ENCODE measurements at places on chromosomes 4 and X. TPM values are rescaled to one million over a fixed set of nuclear protein-coding genes. Genes with fewer than 3 reads are reported as not detected.

- H3K27me3 ChIP-seq, result no peaks in the 10 kb centered on the region
- no peak for DNase-seq
- H3K4me3 ChIP-seq, result no peak overlapping the region
- peaks cover 3% of the 10 kb centered on the region for H3K4me1 ChIP-seq
- H3K27ac ChIP-seq, result no peak overlapping the region
Observed at GRCh38 chrX:54492340-54492739, 3.7 kb downstream of the FGD1 start.

The ZAR1 gene
- not detected for total RNA-seq

DNA sequence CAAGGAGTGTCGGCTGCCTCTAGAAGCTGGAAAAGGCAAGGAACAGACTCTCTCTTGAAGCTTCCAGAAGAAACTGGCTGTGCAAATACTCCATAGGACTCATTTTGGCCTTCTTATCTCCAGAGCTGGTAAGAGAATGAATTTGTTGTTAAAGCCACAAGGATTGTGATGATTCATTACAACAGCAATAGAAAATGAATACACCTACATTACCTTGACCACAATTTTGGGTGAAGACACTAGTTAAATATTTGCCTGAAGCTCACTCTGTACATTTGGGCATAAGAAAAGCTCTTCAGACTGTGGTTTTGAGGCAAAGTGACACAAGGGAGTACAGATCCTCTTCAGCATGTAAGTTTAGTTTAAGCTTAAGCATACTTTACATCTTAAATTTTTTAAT lies 134.5 kb upstream of the TLL1 start:
- DNase-seq, result no peak
- no peaks in the 10 kb centered on the region for H3K27me3 ChIP-seq
- no peaks in the 10 kb centered on the region for H3K4me1 ChIP-seq
- no peak overlapping the region for H3K27ac ChIP-seq

DNA sequence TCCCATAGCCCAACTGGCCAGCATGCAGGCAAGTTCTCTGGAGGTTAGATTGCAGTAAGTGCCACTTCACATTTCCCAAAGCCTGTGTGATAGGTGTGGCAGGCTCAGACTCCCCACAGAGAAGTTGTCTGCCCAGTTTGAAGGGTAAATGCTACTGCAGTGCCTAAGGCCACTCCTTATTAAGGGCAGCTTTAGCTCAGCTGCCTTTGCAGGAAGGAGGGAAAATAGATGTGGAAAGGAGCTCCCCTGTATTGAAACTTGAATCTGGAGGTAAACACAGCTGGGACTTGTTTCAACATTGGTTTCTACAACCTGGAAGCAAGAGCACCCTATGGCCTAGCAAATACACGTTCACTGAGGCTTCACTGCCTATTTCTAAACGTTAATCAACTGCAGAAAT lies 22.4 kb downstream of the NEXMIF start:
- no peaks in the 10 kb centered on the region for H3K27me3 ChIP-seq
- no peaks in the 10 kb centered on the region for H3K36me3 ChIP-seq
- H3K27ac ChIP-seq, result no peak overlapping the region

DNA sequence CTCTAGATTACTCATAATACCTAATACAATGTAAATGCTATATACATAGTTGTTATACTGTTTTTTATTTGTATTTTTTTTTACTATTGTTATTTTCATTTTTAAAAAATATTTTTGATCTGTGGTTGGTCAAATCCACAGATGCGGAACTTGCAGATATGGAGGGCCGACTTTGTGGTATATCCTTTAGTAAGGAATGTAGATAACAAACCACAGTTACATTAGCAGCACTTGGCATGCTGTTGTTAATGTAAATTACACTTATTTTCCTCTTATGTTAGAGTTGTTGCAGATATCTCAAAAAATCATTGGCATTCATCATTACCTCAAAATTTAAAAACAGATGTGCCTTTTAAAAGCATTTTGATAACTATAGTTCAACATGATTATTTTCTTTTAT lies 151.0 kb downstream of the TMEM164 start:
- no peaks in the 10 kb centered on the region for H3K4me1 ChIP-seq
- H3K27me3 ChIP-seq, result no peaks in the 10 kb centered on the region
- H3K27ac ChIP-seq, result no peak overlapping the region
- DNase-seq, result no peak

DNA sequence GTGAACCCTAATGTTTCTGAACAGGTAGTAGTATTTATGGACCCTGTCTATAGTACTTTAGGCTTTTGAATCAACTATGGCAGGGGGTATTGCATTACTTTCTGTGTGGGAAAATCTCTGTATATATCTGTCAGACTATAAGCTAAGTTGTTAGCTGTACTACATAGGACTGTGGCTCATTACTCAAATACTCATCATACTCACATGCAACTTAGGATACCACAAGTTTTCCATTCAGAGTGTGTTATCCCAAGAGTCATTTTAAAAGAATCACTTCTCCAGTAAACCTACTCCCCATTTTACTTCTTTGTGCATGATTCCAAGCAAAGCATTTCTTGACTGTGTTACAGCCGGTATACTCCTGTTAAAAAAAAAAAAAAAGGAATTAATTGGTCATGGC lies 95.6 kb downstream of the PHOX2B start:
- DNase-seq, result no peak
- H3K27me3 ChIP-seq, result no peaks in the 10 kb centered on the region
- H3K27ac ChIP-seq, result no peak overlapping the region
- no peak overlapping the region for H3K4me3 ChIP-seq
- H3K4me1 ChIP-seq, result no peaks in the 10 kb centered on the region
- no peaks in the 10 kb centered on the region for H3K36me3 ChIP-seq

- no peaks in the 10 kb centered on the region for H3K36me3 ChIP-seq
- no peak for DNase-seq
- H3K27ac ChIP-seq, result no peak overlapping the region
- no peaks in the 10 kb centered on the region for H3K27me3 ChIP-seq
- H3K4me1 ChIP-seq, result no peaks in the 10 kb centered on the region
Observed at GRCh38 chr4:103887191-103887590, 167.4 kb upstream of the TACR3 start.

- H3K36me3 ChIP-seq, result no peaks in the 10 kb centered on the region
- H3K4me3 ChIP-seq, result no peak overlapping the region
- no peak overlapping the region for H3K27ac ChIP-seq
- H3K4me1 ChIP-seq, result no peaks in the 10 kb centered on the region
- H3K27me3 ChIP-seq, result no peaks in the 10 kb centered on the region
- DNase-seq, result no peak
Observed at GRCh38 chrX:63529961-63530360, 178.8 kb upstream of the SPIN4 start.

DNA sequence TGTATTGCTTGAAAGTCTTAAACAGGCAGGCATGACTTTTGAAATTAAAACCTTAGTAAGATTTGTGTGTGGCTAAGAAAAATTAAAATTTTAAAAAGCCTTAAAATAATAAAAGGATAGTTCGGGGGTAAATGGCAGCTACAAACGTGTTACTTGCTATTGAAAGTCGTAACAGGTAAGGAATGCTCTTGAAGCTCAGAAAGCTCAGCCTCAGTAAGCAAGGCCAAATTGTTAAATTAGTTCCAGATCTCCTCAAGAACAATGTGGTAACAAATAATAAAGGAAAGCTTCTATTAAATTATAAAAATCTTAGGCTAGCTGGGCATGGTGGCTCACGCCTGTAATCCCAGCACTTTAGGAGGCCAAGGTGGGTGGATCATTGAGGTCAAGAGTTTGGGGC lies 25.5 kb downstream of the PRMT9 start:
- no peak for DNase-seq
- no peak overlapping the region for H3K4me3 ChIP-seq
- no peaks in the 10 kb centered on the region for H3K27me3 ChIP-seq
- H3K27ac ChIP-seq, result no peak overlapping the region
- peaks cover 6% of the 10 kb centered on the region for H3K36me3 ChIP-seq

The STOX2 gene
- total RNA-seq, result 13.3 TPM

DNA sequence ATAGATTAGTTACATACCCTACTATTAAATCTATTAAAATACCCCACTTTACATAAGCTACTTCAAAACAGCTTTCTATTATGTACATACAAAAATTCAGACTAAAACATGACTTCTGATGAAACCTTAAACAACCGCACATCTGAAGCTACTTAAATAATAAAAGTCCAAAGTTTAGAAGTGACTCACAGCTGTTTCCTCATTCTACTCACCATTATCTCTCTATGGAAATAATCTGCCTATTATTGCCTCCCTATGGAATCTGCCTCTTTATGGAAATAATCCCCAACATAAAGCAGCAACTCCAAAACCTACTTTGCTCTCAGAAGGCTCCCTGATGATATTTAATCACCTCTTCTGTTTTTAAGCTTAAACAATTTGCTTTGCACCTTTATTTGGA lies 15.7 kb upstream of the BANK1 start:
- no peaks in the 10 kb centered on the region for H3K4me1 ChIP-seq
- no peaks in the 10 kb centered on the region for H3K27me3 ChIP-seq
- H3K36me3 ChIP-seq, result peaks cover 3% of the 10 kb centered on the region
- no peak overlapping the region for H3K27ac ChIP-seq

DNA sequence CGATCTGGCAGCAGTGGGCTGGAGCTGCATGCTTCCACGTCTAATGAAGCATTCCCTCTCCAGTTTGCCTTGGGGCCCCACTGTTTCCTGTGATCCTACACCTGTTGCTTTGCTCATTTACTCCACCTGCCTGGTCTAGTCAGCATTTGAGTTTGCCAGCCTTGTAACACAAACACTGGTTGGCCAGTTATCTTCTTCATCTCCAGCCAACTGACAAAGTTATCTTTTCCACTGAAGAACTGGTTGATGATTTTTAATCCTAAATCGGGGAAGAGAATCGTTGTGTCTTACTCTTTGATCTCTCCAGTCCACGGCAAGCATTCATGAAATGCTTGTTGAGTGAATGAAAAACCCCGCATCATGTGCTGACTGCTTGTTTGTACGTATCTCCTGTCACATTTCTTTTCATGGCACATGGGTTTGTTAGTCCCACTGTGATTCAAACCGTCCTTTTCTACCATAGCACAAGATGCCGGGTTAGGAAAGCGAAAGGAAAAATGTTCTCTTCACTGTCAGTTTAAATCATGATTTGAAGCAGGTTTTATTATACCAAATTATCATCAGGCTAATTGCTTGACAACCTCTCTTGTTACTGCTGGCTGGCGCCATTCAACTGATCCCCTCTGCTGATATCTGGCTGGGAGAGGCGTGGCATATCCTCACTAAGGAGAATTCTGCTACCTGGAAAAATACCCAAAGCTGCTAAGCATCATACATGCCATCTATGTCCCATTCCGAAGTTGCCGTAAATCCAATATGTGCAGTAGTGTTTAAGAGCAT lies 144.8 kb downstream of the SHROOM3 start:
- H3K4me3 ChIP-seq, result no peak overlapping the region
- H3K4me1 ChIP-seq, result peaks cover under 1% of the 10 kb centered on the region
- no peaks in the 10 kb centered on the region for H3K27me3 ChIP-seq
- no peak for DNase-seq
- H3K27ac ChIP-seq, result no peak overlapping the region
- no peaks in the 10 kb centered on the region for H3K36me3 ChIP-seq

GRCh38 chr4:15294202-15294601 lies 133.6 kb upstream of the C1QTNF7 start:
- no peak overlapping the region for H3K27ac ChIP-seq
- DNase-seq, result no peak
- H3K27me3 ChIP-seq, result no peaks in the 10 kb centered on the region
- H3K4me3 ChIP-seq, result no peak overlapping the region
- no peaks in the 10 kb centered on the region for H3K36me3 ChIP-seq

The ERCC6L gene
- 34.5 TPM for total RNA-seq

- DNase-seq, result no peak
- no peak overlapping the region for H3K27ac ChIP-seq
- H3K4me1 ChIP-seq, result no peaks in the 10 kb centered on the region
- H3K36me3 ChIP-seq, result no peaks in the 10 kb centered on the region
- no peak overlapping the region for H3K4me3 ChIP-seq
Observed at GRCh38 chr4:150827226-150827625, 187.9 kb downstream of the LRBA start.

DNA sequence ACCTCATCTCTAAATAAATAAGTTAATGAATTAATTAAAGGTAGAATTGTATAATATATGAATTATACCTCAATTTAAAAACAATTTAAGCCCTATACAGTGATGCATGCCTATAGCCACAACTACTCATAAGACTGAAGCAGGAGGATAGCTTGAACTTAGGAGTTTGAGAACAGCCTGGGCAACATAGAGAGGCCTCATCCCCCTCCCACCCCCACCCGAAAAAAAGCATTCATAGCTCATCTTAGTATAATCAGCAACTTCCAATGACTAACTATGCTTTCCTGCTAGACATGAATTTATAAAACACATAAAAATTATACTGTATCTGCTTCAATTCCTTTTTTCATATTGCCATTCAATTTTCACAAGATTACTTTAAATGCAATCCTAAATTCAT lies 1.6 kb downstream of the LRBA start:
- no peaks in the 10 kb centered on the region for H3K27me3 ChIP-seq
- H3K4me1 ChIP-seq, result peaks cover 13% of the 10 kb centered on the region
- H3K27ac ChIP-seq, result no peak overlapping the region
- peaks cover 5% of the 10 kb centered on the region for H3K36me3 ChIP-seq
- peak overlapping the region; percentile 84 for H3K4me3 ChIP-seq

DNA sequence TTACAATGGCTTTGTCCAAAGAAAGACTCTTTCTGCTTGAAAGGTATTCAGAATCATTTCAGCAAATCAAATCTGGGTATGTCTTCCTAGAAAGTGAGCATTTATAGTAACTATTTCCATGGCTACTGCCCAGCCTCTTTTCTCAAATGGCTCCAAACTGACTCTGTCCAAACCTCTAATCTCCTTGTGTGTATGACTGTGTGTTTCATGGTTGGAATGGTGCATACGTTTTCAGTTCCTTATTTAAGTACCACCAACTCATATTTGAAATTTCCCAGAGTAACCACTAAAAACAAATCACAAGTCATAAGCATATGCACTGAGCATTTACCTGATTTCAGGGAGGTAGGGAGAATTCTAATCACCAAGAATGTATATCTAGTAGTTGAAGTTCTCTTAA lies 106.0 kb downstream of the TMEM144 start:
- no peaks in the 10 kb centered on the region for H3K4me1 ChIP-seq
- H3K4me3 ChIP-seq, result no peak overlapping the region
- no peak for DNase-seq
- no peak overlapping the region for H3K27ac ChIP-seq

DNA sequence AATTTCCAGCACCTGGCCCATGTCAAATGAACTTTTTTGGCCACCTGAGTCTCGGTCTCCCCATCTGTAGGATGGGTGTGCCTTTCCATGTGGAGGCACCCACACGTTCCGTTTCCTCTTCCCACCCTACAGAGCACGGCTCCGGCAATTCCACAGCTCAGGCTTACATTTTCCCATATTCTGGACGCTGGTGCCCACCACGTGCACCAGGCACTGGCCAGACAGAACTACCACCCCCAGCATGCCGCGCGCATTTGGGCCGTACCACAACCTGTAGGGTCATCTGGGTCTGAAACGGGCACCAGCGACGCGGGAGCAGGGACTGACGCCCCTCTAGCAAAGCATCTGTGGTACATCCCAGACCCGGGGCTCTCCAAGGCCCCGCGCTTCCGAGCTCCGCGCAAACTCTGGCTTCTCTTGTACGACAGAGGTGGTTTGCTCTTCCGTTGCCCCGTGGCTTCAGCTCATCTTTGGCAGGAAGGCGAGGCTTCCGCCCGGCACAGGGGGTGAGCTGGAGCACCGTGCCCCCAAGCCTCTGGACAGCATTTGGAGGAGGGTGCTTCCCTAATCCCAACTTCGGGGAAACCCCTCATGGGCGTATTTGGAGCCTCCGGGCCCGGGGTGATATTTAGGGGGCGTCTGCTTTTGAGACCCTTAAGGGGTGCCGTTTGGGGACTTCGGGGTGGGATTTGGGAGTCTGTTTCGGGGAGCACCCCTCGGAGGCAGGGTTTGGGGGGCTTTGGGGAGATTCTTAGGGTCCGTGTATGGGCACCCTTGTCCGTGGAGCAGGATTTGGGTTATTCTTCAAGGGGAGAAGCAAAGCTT lies 3.0 kb upstream of the UBA1 start:
- H3K27me3 ChIP-seq, result peaks cover 19% of the 10 kb centered on the region
- peak overlapping the region; percentile 47 for H3K4me3 ChIP-seq
- H3K4me1 ChIP-seq, result peaks cover 15% of the 10 kb centered on the region
- peak; percentile 97 for DNase-seq

Measured in neural progenitor cell (in vitro differentiated cells).